ENCODE measurements at places on chromosomes 12 and 14.
A peak's percentile ranks its signal among the peaks of the same experiment; 100 is the strongest.

DNA sequence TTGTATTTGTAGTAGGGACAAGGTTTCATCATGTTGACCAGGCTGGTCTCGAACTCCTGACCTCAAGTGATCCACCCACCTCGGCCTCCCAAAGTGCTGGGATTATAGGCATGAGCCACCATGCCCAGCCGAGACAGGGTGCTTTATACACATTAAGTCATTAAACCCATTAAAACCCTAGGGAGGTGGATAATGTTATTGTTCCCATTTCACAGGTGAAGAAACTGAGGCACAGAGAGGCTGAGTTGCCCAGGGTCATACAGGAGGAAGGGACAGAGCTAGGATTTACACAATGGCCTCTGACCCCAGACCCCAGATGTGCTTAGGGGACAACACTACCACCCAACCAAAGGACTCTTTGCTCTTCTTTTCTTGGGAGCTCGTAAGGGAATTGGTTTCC is 51.0 kb upstream of the RIN3 start:
- DNase-seq = no peak

GRCh38 chr12:28331130-28331529 is 140.9 kb downstream of the CCDC91 start:
- DNase-seq = no peak

DNA sequence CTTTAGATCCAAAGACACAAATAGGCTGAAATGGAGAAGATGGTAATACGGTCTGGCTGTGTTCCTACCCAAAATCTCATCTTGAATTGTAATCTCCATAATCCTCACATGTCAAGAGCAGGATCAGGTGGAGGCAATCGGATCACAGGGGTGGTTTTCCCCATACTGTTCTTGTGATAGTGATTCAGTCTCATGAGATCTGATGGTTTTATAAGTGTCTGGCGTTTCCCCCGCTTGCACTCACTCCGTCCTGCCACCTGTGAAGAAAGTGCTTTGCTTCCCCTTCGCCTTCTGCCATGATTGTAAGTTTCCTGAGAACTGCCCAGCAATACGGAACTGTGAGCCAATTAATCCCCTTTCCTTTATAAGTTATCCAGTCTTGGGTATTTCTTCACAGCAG is 1795.5 kb upstream of the FLRT2 start:
- DNase-seq = no peak

DNA sequence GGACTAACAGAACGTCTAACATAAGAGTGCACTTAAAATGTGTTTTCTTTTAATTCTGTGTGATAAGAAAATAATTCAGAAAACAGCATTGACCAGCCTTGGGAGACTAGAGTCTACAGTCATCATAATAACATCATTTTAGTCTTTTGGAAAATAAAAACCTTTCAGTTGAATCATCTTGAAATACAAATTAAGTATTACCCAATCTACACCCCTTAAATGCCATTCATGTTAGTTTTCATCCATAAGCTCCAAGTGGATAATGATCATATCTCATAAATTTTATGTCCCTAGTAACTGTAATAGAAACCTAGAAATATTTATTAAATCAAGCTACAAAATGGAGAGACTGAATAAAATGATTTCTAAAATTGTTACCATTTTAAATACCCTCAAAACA is 32.4 kb downstream of the EPS8 start:
- no peak for DNase-seq

- no peak for DNase-seq
These were observed 152.3 kb upstream of the C14orf180 start for GRCh38 chr14:104427131-104427851.

DNA sequence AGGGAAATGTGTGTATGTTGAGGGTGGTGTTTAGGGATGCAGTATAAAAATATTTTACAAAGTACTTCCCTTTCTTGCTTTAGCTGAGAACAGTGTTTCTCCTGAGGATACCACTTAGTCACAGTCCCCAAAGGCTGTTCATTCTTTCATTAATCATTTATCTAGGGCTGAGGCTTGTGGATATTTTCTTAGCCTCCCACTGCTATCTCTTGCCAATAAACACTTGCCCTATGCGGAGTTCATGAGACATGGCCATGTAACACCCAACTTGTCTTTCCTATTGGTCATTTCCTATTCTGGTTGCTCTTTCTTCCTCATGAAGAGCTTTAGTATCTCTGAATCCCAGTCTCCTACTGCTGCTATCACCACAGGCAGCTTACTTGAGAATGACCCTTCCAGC is 75.1 kb downstream of the ETNK1 start:
- DNase-seq = no peak

- no peak for DNase-seq
These were observed 47.3 kb downstream of the LRRK2 start for GRCh38 chr12:40271981-40272664.

GRCh38 chr14:59175404-59175803 is 13.1 kb upstream of the DAAM1 start:
- DNase-seq = no peak

GRCh38 chr12:26704684-26705460 is 128.1 kb downstream of the ITPR2 start:
- DNase-seq = no peak

DNA sequence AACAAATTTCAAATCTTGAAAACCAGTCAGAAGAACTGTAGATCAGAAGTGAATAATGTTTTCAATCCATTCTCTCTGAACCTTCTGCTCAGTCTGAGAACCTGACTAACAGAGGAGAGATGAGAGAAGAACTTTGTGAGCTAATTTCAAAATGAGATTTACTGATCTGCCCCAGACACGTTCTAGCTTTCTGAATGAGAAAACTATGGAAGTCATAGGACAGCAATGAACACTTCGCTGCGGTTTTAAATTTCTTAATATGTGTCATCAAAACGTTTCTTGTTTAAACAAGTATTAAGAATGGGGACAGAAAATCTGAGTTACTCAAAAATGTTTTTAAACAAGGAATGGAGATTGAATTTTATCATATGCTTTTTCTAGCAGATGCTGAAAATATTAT is 66.6 kb upstream of the FAR2 start:
- no peak for DNase-seq

DNA sequence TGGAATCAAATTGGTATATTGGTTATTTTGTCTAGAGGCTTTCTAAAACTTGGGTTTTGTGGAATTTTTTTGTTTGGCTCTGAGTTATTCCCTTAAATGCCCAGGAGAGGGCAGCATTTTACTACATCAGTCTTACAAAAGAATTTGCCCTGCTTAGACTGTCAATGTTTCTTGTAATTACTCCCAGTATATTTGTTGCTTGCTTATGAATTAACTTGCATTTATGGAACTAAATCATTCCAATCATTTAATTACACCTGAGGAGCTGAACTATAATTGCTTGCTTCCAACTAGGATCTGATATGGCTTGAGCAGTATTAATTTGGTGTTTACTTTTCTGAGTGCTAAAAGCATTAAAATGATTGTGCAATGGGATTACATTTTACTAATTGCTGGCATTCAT is 48.7 kb downstream of the MIPOL1 start:
- no peak for DNase-seq

GRCh38 chr14:94897561-94897960 is 127.6 kb upstream of the GSC start:
- no peak for DNase-seq

GRCh38 chr14:64220466-64220865 is 73.7 kb downstream of the ESR2 start:
- no peak for DNase-seq

GRCh38 chr12:110741341-110742095 is 1.2 kb downstream of the PPP1CC start:
- DNase-seq = peak; percentile 47

GRCh38 chr12:8032242-8033152 is at the start of gene FOXJ2:
Gene FOXJ2 (plus strand): TSS chr12:8032716. CDS start chr12:8039833, 7,117 bp downstream.
- peak; percentile 86 for DNase-seq

DNA sequence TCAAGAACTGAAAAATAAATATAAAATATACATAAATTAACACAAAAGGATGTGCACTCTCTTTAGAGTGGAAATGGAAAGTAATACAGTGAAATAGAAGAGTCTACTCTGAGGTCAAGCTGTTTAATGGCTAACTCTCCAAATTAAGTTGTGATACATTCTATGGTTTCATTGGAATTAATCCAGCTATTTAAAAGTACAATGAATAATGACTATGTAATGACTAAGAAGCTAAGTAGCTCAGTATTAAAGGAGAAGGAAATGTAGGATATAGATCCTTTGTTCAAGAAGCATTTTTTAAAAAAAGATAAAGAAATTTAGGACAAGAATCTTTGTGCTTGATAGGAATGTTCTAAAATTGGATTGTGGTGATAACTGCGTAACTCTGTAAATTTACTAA is 85.3 kb downstream of the LRP6 start:
- no peak for DNase-seq

- no peak for DNase-seq
These were observed 168.5 kb downstream of the NAV3 start for GRCh38 chr12:77999074-77999715.

GRCh38 chr14:50763382-50764007 is 67.5 kb downstream of the NIN start:
- no peak for DNase-seq

- no peak for DNase-seq
These were observed 805.2 kb downstream of the BCL11B start for GRCh38 chr14:98466807-98467206.

GRCh38 chr14:52080158-52080800 is 11.4 kb upstream of the NID2 start:
- DNase-seq = no peak
